ENCODE measurements at places on chromosomes 6 and 20.

DNA sequence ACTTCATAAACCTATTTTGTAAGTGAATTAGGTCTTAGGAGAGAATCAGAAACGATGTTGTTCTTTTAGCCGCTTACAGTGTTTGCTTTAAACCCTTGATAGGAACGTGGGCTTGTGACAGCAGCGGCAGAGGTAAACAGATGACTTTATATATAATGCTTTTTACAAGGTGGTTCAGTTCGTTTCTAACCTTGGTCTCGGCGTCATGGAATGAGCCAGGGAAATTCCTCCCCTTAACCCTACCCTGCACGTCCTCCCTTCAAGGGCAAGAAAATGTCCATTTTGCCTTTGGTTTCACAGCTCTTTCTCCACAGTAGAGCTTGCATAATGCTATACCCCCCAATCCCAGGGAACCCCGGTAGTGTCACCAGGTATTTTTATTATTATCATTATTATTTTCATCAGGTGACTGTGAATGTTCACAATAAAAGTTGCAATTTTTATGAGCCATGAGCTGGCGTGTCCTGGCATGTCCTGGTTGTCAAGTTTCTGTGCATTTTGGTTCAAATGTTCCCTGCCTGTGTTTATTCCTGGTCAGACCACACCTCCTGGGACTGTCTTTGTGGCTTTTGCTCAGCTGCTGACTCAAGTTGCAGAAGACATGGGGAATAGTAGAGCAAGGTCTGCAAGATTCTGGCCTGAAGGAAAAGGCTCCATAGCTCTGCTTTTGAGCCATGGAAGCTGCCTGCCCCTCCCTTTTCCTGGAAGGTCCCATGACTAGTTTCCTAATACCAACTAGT lies 112.8 kb upstream of the BMP2 start:
- peak; percentile 72 for DNase-seq

DNA sequence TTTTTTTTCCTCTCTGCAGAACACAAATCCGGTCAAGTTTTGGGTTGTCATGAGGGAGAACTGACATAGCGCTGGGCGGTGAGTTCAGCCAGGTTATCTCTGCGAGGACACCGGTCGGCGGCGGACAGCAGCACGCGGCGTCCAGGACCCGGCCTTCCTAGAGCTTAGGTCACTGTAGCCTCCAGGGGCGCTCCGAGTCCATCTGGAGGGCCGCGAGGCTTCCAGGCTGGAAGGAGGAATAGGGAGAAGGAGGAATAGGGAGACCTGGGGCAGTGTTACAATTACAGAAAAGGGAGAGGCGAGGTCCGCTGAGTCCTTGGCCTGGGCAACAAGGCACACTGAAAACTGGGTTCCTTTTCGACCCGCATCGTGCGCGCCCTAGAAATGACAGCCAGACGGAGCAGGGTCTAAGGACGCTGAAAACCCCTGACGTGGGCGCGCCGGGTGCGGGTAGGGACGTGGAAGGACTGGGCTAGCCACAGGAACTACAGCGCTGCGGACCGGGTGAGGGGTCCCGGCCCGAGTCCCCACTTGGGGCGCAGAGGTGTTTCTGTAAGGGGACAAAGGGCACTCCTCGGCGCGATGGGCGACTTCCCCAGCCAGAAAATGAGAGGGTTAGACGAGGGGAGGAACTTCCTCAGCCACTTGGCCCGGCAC lies 536 bp upstream of the FNDC1 start:
- peak; percentile 64 for DNase-seq

DNA sequence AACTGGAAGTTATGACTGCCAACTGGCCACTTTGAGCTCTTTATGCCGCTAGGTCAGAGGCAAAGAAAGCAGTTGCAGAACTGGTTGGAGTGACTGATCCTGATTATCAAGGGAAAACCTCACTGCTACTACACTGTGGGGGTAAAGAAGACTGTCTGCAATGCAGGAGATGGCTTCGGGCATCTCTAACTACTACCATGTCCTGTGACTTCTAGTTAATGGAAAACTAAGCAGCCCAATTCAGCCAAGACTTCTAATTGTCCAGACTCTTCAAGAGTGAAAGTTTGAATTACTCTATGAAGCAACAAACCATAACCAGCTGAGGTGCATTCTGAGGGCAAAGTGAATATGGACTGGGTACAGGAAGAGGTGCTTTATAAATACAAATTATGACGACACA lies 773.6 kb upstream of the SLC35B3 start:
- no peak for DNase-seq

DNA sequence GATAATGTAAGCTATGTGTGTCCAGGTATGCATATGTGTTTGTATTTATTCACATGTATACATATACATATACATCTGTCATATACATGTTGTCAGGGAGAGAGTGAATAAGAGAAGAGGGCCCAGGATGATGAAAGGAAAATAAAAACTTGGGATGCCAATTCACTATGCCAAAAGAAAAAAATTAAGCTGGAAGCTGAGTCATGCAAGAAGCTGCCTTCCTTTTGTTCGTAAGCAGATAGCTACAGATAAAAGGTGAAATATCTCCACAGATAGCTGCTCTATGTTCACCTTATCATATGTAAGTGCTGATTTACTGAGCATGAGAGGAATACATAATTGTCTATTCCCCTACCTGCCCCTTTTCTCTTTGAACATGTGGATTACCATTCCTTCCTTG lies 579.9 kb downstream of the EPM2A start:
- no peak for DNase-seq

DNA sequence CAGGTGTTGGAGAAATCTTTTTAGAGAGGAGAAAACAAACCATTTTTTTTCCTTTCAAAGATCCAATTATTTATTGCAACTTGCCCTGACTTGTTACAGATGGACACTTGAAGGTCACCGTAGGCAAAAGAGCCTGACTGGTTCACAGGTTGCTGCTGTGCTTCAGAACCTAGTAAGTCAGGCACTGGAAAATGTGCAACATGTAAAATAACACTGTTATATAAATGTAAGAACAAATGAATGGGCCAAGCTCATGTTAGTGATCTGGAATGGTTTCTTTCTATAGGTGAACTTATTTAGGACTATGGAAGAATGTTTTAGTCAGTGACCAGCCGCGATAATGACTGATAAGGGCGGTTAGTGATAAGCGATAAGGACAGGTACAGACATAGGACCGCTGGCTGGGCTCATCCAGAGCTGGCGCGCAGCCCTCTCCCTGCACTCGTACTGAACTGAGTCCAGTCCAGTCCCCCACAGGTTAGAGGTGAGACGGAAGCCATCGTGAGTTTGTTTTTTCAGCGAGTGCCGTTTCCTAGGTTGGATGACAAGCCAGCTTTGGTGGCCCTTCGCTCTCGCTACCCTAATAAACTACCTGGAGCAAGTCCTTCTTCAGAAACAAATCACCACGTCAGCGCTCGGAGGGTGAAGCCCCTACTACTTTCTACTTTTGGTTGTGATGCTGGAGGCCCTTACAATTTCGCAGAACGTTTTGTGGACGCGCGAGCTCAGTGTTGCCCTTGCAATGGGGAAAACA lies 94.4 kb upstream of the PRDM1 start:
- no peak for DNase-seq

DNA sequence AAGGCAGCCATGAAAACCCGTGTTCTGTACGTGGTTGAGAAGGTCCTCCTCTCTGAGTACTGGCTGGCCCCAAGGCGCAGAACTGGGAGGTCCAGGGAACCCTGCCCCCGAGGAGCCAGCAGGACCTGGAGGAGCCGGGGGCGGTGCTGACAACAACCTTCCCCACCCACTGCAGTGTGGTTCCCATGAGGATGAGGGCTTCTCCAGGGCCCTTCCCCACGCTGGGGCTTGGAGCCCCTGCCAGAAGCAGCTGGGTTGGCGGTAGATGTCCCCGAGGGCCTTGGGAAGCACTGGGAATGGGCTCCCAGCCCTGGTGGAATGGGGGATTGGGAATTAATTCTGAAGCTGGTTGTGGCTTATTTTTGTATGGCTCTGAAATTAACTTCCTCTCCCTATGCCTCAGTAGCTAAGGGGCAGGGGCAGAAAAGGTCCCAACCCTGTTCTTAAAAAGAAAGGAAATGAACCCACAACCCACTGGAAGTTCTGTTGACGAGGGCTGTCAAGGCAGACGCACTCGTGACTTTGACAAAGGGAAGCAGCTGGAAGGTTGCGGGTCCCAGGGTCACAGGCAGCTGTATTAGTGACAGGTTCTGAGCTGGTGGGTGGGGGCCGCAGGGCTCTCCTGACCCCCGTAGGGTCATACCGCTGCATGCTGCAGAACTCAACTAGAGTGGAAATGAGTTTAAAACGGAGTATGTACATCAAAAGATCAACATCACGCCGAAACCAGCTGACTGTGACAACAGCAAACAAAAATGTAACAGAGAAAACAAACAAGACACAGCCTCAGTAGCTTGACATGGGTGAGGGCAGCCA lies 13.9 kb upstream of the HELZ2 start:
- no peak for DNase-seq

GRCh38 chr6:154536999-154537398 lies 26.5 kb upstream of the CNKSR3 start:
- DNase-seq, result peak; percentile 8

DNA sequence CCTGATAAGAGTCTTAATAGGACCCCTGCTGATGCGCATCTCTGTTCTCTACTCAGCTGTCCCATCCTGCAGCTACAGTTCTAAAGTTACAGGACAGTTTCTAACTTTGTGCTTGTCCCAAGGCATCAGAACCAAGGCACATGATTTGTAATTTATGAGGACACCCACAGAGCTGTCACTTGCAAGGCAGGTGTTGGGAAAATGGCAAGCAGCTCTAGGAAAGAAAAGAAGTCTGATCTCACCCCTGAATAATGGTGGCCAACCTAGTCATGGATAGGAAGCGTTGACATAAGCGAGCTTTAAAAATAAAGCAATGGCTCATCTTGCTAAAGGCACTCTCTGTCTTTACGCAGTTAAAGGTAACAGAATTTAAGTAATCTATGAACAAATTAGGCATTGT lies 127.6 kb upstream of the VGLL2 start:
- DNase-seq, result no peak

- DNase-seq, result peak; percentile 79
These were observed 121.8 kb downstream of the SULF2 start for GRCh38 chr20:47663354-47664067.

- DNase-seq, result no peak
These were observed 61.6 kb downstream of the MRAP2 start for GRCh38 chr6:84095156-84095555.

GRCh38 chr6:127634178-127634577 lies 57.2 kb downstream of the C6orf58 start:
- DNase-seq, result no peak

GRCh38 chr20:9441948-9442347 lies 72.4 kb upstream of the LAMP5 start:
- DNase-seq, result no peak

DNA sequence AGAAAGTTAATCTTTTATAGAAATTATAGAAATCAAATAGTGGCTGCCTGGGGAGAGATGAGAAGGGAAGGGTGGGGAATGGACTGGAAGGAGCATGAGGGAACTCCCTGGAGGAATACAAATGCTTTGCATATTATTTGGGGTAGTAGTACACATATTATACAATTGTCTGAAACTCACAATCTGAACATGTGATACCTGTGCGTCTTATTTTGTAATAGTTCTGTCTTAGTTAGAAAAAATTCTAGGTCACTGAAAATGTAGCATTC lies 30.7 kb upstream of the SPTLC3 start:
- DNase-seq, result no peak

GRCh38 chr20:46715292-46715756 lies 5.9 kb downstream of the SLC2A10 start:
- peak; percentile 92 for DNase-seq

GRCh38 chr20:63497946-63498935 lies 642 bp downstream of the EEF1A2 start:
- DNase-seq, result peak; percentile 65

DNA sequence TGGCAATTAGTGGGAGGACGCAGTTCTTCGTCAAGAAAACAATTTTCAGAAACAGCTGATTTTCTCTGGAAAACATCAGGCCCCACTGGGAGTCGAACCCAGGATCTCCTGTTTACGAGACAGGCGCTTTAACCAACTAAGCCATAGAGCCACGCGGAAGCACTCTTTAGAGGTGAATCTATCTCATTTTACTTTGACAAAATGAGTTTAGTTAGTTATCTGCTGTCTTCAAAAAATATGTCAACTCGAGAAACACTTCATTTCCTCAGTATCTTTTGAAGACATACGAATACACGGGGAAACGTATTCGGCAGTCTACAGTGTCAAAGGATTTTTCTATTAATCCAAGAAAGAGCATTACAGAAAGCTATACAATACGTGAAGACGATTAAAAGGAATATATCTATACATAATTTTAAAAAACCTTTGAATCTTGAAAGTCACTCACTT lies 26.7 kb downstream of the GPX6 start:
- peak; percentile 75 for DNase-seq

Measured in mesenchymal stem cell (in vitro differentiated cells and primary cell).